ENCODE measurements at places on chromosomes 4 and X. TPM values are rescaled to one million over a fixed set of nuclear protein-coding genes. Genes with fewer than 3 reads are reported as not detected.

The GLRA2 gene
- not detected for total RNA-seq

The TMEM271 gene
- not detected for total RNA-seq

The ANKRD37 gene
- total RNA-seq = 1.6 TPM

The SLC2A9 gene
- 2.5 TPM for total RNA-seq

The PHOX2B gene
- not detected for total RNA-seq

The CPE gene
- total RNA-seq = 3.9 TPM
